ENCODE measurements at places on chromosomes 7 and 10.

DNA sequence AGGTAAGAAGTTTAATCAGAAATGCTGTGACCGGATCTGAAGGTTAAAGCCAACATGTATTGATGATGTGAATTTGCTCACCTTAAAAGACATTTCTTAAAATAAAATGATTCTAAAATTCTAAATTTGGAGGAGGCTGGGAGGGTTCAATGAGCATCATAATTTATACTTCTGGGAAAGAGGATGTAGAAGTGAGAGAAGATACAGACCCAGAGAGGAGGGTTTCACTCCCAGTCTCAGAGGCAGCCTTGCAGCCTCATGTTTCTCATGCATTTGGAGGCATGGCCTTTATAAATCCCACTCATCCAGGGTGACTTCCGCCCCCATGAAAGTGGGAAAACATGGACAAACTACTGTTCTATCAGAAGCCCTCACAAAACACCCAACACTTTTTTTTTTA is 305.6 kb upstream of the PITRM1 start:
- DNase-seq = no peak

DNA sequence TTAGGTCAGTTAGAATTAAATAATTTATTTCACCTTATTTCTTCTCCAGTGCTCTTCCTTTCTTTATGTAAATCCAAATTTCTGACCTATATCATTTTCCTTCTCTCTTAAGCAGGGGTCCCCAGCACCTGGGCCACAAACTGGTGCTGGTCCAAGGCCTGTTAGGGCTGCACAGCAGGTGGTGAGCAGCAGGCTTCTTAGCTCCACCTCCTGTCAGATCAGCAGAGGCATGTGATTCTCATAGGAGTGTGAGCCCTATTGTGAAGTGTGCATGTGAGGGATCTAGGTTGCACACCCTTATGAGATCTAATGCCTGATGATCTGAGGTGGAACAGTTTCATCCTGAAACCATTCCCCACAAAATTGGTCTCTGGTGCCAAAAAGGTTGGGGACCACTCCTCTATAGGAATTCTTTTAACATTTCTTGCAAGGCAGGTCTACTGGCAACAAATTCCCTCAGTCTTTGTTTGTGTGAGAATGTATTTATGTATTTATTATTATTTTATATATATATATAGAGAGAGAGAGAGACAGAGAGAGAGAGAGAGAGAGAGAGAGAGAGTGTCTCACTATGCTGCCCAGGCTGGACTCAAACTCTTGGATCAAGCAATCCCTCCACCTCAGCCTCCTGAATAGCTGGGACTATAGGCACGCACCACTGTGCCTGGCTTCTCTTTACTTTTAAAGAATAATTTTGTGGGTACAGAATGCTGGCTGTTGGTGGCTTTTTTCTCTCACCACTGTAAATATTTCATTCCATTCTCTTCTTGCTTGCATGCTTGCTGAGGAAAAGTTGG is 4.3 kb upstream of the ABCC2 start:
- no peak for DNase-seq

GRCh38 chr7:157690058-157690832 is 353.4 kb downstream of the DNAJB6 start:
- DNase-seq = no peak

GRCh38 chr10:70493660-70494234 is 15.2 kb downstream of the PALD1 start:
- peak; percentile 76 for DNase-seq

- DNase-seq = no peak
These were observed 706 bp downstream of the BUB3 start for GRCh38 chr10:123154711-123155505.

GRCh38 chr7:84113906-84114850 is 80.4 kb downstream of the SEMA3A start:
- DNase-seq = no peak

- DNase-seq = no peak
These were observed 34.5 kb upstream of the ST8SIA6 start for GRCh38 chr10:17488848-17489247.

DNA sequence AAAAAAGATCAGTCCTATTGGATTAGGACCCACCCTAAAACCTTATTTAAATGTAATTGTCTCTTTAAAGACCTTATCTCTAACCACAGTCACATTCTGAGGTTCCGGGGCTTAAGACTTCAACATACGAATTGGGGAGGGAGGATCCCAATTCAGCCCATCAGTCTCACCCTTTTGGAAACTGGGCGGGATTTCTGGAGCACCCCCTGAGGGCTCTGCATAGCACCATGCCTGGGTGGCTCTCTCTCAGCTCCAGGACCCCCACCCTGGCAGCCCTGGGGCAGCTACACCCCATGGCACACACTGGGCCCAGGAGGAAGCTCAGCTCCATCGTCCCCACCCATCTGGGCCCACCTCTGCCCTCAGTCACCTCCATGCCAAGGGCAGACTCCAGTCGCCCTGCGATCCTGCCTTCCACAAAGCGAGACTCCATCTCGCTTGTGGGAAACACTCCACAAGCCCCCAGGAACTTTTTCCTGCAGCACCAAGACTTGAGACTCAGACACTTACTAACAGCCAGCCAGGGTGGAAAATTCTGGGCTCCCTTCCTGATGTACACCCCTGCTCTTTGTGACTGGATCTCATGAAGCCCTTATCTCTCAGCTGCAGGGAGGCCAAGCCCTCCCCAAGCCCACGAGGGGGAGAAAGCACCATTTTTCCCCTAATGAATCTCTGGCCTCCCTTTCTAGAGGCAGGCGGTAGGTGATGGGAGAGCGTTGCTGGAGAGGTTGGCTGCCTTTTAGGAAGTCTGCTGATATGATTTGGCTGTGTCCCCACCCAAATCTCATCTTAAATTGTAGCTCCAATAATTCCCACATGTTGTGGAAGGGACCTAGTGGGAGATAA is 90.8 kb upstream of the KDM7A start:
- no peak for DNase-seq

- DNase-seq = no peak
These were observed 38.7 kb upstream of the BICC1 start for GRCh38 chr10:58473976-58474375.

Measured in KG1 (cell line).